ENCODE measurements at places on chromosomes 1 and 21.

GRCh38 chr1:99396389-99396788 is 132.1 kb downstream of the PLPPR4 start:
- DNase-seq: no peak

DNA sequence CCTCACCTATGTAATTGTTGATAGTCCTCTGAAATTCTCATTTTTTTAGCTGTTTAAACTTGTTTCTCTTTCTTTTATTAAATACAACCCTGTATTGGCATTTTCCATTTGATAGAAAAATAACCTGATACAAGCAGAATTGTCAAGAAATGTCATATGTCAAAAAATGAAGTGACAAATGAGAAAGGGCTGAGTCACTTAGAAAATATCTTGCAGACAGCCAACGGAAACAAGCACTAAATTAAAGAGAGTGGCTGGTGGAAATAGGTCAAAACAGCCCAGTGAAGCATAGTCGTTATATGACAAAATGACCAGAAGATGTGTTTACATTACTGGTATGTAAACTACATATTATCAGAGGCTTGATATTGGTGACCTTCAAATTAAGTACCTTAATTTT is 484.4 kb downstream of the PLA2G4A start:
- DNase-seq: no peak

GRCh38 chr1:13967707-13968106 is 267.7 kb downstream of the PRDM2 start:
- DNase-seq: no peak

DNA sequence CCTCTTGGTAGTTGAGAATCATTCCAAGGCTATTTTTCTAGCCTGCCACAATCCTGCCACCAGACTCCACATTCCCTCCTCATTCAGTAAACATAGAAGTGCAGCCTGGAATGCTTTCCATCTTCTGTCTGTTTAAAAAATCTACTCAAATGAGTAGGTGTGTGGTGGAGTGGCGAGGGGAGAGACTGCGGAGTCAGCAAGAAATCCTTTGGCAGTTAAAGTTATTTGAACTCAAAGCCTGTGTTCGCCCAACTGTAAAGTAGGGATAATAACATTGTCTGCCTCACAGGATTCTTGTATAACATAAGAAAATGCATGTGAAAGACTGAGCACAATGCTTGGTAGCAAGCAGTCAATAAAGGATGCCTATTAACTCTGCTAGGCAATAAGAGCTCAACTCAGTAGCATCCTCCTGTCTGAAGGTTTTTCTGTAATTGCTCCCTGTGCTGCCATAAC is 22.2 kb upstream of the DPT start:
- no peak for DNase-seq

- DNase-seq: no peak
Observed at GRCh38 chr1:28811766-28812668, at the start of gene OPRD1. Gene OPRD1 (plus strand): TSS chr1:28812170. CDS start chr1:28812384, 214 bp downstream.

DNA sequence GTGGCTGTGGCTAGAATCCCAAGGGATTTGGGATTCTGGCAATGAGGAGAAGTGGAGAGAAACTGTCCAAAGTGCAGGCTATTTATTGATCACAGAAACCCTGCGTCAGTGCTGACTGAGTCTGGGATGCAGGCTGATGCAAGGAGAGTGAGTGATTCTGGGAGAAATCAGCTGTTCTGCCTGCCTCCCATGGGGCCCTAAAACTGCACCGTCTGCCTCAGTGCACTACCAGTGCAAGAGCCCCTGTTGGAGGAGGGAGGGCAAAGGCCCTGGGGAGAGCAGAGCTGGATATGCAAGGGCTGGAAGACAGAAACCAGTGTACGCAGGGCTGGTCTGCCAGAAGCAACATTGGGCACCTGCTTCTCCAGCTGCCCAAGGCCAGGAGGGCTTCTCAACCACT is 42.6 kb downstream of the C1orf198 start:
- DNase-seq: no peak

GRCh38 chr1:22553991-22554522 is 9.2 kb upstream of the EPHA8 start:
- DNase-seq: no peak

DNA sequence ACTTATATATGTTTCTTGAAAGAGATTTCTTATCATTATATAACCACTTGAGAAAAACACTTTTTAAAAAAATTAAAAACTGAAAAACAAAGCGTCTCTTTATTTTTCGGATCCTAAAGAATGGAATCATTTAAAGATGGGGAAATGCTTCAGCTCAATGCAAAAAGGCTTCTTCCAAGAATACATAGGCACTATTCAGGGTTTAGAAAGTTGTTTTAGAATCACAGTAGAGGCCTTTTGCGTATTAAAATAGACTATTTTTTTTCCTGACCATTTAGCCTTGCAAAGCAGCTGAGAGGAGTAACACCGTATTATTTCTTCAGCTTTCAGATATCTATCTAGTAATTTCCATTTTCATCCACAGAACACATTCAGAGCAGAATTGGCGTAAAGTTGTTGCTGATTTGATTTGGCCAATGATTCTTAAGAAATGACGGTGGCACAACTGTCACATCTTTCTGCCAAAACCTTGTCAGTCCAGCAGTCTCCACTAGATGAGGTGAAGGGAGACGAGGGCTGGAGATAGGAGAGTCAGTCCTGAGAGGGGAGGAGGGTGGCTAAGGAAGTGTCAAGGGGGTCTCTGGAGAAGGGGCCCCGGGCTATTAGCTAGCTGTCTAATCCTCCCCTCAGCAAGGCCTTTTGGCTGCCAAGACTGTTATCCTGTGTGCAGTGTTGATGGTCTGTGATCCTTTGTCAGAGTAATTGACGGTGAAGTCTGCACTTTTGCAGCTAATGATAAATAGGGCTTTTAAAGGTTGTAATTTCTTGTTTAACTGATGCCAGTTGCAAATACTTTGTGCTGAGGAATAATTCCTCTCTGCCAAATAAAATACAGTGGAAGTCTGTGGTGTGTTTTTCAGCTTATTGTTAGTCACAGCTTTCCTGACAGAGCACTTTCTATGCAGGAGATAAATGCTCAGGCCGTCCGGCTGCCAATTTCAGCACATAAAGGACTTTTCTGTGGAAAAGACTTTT is 34.7 kb downstream of the PRRX1 start:
- DNase-seq: no peak

DNA sequence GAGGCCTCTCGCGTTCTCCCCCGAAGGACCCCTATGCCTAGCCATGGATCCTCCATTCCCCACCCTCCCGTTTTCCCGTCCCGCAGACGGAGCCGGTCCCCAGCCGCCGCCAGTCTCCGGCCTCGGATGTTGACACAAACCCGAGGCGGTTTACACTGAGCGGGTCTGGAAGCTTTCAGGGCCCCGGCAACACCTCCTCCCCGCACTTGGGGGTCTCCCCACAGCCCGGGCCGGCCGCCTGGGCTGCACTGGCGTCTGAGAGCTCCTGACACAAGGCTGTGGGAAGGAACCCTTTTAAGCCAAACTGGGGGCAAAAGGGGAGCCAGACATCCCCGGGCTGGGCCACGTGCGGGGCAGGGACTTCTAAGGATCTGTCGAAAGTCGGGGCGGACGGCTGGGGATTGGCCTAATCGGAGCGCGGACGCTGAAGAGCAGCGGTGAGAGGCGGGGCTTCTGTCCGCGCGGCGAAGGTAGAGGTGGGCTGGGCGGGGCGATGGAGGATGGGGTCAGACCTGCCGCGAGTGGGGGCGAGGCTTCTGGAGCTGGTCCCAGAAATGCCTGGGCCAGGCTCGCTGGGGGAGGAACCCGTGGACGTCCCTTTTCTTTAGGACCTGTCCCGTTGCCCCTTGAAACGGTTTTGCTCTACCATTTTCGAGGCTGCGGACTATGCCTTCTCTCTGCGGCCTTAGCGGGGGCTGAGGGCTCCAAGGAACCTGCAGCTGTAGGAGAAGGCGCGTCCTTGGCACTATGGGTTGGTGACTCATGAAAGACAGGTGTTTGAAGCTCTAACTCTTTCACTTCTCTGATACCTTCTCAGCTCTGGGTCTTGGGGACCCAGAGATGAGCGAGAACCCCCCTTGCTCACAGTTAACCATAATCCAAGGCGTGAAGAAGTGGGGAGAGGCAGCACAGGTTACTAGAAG is 1.2 kb upstream of the HPCAL4 start:
- no peak for DNase-seq

- DNase-seq: no peak
Observed at GRCh38 chr1:87497380-87498203, 168.9 kb downstream of the LMO4 start.

- DNase-seq: no peak
Observed at GRCh38 chr1:41101076-41101475, 79.6 kb upstream of the SLFNL1 start.

GRCh38 chr21:39385299-39386145 is 36.6 kb upstream of the HMGN1 start:
- DNase-seq: peak; percentile 74

DNA sequence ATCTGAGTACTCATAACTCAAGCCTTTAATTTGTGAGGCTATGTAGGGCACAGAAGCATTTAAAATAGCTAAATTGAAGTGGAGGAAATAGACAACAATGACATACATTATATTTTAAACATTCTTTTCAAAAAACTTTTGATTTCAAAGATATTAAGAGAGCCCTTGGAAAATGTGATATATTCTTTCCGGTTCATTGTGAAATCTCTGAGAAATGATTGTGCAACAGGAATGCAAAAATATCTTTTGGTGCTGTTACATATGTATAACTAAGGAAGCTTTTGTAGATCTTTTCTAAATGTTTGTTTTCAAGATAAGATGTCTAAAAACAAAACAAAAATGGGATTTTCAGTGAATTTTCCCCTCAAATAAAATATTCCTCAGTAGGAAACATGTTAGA is 185.2 kb downstream of the LEPR start:
- no peak for DNase-seq

- DNase-seq: no peak
Observed at GRCh38 chr1:155974208-155975115, 3.9 kb downstream of the ARHGEF2 start.

GRCh38 chr1:235734335-235734734 is 84.8 kb upstream of the GNG4 start:
- DNase-seq: no peak
